Left ventricle myocardium superior (tissue), 1 donor: ENCODE measurements at places on chromosomes 7 and 10.

DNA sequence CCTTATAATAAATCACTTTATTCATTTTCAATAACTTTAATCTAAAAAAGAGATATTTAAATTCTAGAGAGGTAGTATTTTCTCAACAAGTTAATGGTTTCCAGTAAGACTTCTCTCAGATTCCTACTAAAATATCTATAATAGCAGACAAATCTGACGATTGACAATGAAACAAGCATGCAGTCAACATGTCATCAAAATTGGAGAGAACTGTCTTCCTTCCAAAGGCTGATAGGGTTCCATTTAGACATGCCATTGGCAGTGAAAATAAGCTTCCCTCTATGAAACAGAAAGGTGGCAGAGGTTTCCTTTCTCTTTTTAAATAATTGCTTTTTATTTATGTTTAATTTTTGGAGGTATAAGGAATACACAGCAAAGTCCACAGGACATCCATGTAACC, 217.1 kb downstream of the POM121L12 start:
- DNase-seq: no peak

- DNase-seq: no peak
Measured at GRCh38 chr7:70416347-70416985, 715.5 kb upstream of the GALNT17 start.

DNA sequence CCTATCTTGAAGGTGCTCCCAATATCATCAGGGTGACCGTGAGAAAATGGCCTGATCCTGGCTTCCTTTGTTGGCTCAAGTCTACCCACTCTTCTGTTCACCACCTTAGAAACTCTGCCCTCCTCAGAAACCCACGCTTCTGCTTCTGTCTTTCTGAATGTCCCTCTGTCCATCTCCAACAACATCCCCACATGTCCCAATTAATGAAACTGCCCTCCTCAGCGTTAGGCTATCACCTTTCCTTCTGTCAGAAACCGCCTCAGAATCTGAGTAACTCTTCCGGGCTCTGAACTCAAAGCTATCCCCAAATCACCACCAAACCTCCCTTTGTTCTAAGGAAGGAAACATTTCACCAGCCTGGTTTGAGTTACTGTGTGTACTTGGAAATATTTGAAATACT, 315.8 kb upstream of the ZNF32 start:
- DNase-seq: no peak

DNA sequence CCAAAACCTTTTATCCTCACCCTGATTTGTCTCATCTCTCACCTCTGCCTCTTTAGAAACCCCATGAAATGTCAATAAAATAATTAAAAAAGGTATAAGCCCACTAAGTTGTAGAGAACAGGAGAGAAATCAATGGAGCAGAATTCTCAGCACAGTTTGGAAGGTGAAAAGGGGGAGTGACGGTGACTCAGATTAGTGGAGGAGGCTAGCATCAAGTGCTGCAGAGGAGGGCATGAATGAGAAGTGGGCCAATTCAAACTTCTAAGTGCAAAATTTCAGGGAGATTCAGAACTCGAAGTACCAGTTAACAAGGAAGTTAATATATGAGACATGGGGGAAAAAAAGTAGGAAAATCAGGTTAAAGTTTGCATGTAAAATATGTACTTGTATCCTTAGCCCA, 34.9 kb upstream of the ETV1 start:
- no peak for DNase-seq

- no peak for DNase-seq
Measured at GRCh38 chr7:131370523-131370968, 42.9 kb downstream of the MKLN1 start.

DNA sequence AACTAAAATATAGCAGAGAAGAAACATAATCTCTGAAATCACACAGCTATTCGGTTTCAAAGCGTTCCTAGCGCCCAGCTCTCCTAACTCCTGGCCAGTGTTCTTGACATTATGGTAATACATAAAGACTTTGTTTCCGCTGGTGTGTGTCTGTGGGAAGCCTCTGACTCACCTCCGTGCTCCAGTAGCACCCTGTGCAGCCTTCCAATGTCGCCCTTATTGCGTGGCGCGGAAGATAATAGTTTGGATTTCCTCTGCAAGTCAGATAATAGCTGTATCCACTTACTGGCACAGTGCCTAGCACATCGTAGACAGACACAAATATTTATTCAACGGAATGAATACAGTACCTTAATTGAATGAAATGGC, 570 bp downstream of the BMS1 start:
- no peak for DNase-seq

DNA sequence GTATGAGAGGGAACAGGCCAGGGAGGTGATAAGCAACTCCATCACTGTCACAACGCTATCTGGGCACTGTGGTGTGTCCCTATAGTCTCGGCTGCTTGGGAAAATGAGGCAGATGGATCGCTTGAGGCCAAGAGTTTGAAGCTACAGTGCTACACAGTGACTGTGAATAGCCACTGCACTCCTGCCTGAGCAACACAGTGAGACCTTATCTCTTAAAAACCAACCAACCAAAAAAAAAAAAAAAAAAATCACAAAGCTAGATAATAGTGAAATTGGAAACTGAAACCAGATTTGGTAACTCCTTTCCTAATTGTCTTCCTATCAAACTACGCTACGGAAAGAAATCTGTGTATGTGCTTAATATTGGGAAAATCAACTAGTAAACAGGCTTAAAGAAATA, 14.1 kb downstream of the MICU1 start:
- no peak for DNase-seq

DNA sequence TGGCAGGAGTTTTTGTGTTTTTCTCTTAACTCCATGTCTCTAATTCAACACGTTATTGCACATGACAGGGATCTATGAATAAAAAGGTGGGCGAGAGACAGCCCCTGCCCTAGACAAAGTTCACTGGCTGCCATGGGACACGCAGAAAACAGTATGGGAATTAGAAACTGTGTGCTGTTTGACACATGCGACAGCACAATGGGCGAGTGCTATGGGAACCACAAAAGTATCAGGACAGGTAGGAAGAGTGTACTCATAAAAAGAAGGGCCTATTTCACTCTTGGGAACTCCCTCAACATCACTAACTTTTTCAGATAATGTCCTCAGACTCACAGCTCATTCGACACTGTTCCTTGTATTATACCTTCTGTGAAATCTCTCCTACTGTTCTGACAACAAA, 45.7 kb downstream of the MINDY3 start:
- no peak for DNase-seq

DNA sequence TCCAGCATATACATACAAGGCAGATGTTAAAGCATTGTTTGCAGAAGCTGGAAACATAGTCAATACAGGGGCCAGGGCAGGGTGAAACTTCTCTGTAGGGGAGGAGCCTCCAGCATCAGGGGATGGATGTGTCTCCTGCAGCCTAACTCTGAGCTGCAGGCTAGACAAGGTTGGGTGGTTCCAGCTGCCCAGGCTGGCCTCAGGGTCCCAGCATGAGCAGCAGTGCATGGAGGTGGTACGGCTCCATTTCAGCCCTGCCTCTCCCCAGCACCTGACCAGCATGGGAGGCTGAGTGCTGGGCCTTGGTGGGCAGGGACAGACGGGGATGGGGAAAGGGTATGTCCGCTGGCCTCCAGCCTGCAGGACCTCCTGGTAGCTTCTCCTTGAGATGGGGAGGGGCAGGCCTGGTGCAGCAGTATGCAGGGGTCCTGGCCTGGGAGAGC, 7.4 kb upstream of the TBRG4 start:
- no peak for DNase-seq

DNA sequence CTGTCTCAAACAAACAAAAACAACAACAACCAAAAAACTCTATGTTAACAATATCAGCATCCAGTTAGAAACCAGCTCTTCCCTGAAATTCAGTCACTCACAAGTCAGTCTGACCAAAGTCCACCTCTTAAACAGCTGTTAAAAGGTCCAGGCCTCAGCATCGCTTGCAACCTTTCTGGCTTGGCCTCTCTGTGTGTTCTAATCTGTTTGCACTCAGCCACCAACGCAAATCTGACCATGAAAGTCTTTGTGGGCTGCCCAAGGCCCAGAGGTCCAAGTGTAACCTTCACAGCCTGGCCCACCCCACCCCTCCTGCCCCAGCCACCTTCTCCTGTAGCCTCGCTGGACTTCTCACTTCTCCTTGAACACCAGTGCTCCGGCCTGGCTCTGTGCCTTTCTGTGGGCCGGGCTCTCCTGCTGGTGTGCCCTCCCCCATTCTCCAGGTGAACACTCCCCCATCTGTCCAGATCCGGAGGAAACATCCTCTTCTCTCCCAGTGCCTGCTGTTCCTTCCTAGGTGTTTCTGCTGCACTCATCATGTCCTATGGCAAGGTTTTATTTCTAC, 72.2 kb upstream of the EFCAB10 start:
- no peak for DNase-seq

- DNase-seq: no peak
Measured at GRCh38 chr10:45557275-45557905, 115.2 kb downstream of the ZFAND4 start.

- DNase-seq: no peak
Measured at GRCh38 chr7:77561352-77561751, 24.3 kb downstream of the PTPN12 start.

DNA sequence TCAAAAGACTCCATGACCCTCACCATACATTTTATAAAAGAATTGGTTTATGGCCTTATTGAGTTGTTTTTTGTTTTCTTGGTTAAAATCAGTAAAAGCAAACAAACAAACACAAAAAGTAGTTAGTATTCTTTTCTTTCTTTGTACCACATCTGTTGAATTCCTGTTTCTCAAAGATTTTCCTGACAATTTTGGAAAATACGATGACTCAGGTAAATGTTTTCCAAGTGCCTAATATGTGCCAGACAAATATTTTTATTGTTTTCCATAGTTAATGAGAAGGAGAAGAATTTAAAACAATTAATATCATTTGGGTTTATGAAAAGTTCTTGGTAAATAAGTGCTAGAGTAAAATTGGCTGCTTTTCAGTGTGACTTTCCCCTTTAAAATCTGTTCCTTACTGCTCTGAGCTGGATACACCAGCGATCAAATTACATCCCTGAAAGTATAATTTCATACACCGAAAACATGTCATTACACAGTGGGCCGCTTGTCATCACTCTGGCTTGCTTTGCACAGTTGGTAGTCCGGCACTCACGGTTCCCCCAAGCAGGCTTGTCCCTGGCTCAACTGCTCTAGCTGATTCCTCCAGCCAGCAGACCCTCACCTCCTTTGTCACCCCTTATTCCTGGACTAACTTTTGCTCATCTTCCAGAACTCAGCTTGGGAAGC, 80.5 kb downstream of the TBXAS1 start:
- no peak for DNase-seq

DNA sequence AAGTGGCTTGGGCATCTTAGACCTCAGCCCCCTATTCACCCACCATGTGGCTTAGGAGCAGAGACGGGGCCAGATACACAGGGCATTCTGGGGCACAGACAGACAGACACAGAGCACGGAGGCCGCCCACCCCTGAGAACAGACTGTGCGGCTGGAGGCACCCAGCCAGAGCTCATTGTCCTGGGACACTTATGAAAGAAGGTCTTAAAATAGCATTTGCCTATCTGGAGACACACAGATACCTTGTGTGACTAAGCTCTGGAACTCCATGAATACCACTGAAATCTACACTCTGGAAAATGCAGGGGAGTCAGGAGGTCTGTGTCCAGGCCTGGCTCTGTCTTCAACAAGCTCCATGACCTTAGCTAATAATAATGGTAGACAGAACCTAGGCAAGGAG, 41.4 kb upstream of the ADO start:
- DNase-seq: peak; percentile 87

GRCh38 chr10:112330162-112330561, 43.8 kb upstream of the ACSL5 start:
- no peak for DNase-seq

GRCh38 chr10:35762311-35763030, 120.4 kb upstream of the FZD8 start:
- no peak for DNase-seq

- no peak for DNase-seq
Measured at GRCh38 chr7:44748948-44749731, 493 bp downstream of the ZMIZ2 start.

DNA sequence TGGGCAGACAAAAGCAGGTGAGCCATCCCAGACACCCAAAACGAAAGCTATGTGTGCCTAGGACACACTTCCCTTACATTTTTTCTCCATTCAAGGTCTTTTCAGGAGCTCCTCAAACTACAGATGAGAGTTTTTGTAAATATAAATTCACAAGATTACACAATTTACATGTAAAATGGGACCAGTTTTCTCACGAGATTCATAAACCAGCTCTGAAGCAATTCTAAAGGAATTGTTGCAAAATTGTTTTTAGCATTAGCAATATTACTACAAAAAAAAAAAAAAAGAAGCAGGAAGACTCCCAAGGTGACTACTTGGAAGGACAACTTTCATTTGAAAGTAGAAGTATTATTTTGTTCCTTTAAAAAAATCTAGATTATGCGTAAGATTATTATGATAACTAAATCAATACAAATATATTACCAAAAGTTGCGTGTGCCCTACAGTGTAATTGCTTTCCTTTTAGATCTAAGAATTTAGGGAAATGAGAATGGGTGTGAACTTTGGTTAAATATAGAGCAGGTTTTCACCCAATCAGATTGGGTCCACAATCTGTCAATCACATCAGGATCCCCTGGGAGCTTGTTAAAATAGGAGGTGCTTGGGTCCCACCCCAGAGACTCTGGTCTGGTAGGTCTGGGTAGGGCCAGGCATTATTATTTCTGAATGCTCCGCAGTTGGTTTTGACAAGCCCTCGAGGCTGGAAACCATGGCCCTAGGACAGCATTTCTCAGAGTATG, 72.2 kb downstream of the TBXAS1 start:
- DNase-seq: no peak

DNA sequence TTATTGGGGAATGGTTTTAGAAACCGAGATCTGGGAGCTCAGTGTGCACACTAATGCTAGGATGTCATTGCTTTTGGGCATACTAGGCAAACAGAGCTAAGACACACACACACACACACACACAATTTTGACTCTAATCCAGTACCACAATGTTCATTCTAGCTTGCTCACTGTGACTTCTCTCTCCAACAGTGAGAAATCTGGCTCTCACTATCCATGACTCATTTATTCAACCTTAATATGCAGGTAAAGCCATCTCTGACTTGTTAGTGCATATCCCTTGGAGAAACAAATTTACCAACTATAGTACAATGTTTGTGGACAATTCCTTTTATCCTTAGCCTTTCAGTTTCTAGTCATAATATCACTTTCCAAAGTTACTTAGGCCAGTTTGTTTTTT, 5.9 kb upstream of the BMS1 start:
- DNase-seq: no peak

GRCh38 chr7:51290702-51291540, 25.7 kb downstream of the COBL start:
- no peak for DNase-seq

GRCh38 chr7:90236721-90237289, 8.2 kb upstream of the CFAP69 start:
- no peak for DNase-seq

DNA sequence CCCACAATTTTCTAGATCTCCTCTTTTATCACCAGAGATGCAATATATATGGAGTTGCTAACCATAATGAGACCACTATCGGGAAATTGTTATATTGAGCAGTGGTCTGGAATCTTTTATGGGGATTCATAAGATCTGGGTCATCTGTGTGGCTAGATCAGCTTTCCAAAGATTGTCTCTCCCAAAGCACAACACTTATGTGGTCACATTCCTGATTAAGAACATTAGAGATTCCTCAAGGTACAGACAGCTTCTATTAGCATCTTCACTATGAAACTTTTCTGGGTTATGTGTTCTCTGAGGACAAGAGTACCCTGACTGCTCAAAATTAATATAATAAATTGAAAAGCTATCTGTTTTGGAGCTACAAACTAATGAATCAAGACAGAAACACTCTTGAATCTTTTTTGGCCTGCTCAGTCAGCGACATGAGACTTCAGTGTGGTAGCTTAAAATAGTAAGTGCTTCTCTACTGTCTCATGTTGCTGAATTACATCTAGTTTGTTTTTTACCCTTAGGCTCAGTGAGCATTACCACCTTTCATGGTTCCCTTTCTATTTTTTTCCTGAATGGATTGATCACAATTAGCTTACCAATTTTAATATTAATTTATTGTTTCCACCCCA, 42.6 kb upstream of the STRIP2 start:
- no peak for DNase-seq
